Skeletal muscle cell (primary cell): ENCODE measurements at places on chromosomes 7 and 10.

- DNase-seq: no peak
Measured at GRCh38 chr7:48301201-48301600, 129.9 kb downstream of the ABCA13 start.

DNA sequence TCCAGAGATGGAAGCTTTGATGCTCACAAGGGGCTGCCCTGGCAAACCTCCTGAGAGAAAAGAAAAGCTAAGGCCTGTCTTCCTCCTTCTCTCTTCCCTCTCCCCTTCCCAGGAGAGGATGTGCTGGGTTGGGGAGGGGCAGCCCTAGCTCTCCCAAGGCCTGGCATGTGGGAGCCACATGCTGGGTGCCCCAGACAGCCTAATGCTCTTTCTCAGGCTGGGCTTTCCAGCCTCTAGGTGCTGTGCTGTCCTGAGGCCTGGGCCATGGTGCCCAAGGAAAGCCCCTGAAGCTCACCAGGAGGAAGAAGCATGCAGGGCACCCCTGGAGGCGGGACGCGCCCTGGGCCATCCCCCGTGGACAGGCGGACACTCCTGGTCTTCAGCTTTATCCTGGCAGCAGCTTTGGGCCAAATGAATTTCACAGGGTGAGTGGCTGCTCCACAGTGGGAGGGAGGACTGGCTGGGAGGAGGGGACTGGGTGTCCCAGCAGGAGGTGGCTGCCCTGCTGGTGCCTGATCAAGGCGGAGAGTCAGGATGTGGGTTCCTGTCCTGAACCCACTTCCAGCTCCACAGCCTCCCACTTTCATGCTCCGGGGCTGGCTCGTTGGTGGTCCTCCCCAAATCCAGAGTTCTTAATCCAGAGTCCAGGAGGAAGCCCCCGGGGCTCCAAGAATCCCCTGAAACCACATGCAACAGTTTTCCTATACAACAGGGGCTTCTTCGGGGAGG lies 1.7 kb downstream of the CPA5 start:
- no peak for DNase-seq

GRCh38 chr10:120949609-120950031 lies 98.5 kb downstream of the WDR11 start:
- DNase-seq: no peak

DNA sequence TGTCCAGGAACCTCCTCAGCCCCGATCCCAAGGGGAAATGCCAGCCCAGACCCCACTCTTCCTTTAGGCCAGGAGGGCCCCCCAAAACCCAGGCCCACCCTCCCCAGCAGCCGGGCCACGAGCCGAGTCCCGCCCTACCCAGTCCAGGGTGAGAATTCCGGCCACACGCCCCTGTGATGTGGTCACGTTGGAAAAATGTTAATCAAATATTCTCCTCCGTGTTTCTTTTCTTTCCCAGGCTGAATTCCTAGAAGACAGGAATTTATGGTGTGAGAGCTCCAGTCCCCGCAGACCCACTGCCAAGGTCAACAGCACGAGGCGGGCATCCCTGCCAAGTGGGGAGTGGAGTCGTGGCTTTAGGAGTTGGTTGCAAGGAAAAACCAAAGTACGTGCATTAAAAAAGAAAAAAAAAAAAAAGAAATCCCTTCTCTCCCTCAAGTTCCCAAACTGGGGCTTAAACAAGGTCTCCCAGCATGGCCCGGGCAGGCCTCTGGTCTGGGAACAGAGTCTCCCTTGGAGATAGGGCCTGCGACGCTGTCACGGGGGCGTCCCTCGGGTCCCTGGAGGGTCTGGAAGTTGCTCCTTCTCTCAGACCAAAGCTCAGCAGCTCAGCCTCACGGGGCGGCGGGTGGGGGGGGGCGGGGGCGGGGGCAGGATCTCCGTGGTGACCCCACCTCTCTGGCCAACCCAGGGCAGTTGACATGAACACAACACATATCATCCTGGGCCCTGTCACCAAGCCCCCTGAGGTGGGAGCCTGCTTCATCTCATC lies 28.1 kb upstream of the ELN start:
- DNase-seq: no peak

- DNase-seq: peak; percentile 12
Measured at GRCh38 chr10:81019029-81019890, 481.6 kb downstream of the SH2D4B start.

DNA sequence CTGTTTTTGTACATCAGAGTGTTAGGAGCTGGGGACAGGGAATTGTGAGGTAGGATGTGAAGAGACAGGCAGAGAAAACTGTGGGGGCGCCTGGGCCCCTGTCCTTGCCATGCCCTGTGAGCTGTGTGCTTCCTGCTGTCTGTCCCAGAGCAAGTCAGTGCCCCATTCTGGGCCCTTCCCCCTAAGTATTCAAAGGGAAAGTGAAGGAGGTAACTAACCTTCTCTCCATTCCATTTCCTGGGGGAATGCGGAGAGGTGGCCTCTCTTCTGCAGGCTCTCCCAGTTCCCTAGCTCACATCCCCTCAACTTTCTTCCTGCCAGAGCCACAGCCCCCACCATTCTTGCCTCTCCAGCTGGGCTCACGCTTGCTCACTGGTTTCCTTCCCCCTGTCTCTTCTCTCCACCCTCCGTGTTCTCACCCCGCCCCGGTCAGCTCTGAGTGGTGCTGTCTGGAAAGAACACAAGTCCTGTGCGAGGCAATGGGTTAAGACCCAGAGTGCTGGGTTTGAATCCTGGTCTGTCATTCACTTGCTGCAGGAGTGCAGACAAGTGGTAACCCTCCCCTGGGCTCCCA lies 9.7 kb upstream of the VSIR start:
- DNase-seq: no peak

DNA sequence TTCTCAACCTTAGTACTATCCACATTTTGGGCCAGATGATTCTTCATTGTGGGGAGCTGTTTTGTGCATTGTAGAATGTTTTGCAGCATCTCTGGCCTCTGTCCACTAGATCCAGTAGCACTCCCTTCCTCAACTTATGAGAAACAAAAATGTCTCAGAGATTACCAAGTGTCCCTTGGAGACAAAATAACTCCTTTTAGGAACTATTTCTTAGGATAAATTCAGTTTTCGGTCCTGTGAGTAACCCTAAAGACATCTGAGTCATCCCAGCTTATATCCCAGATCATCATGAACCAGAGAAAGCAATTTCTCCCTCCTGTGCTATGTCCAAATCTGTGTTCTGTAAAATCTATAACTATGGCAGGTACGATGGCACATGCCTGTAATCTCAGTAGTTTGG lies 266.6 kb upstream of the PHYHIPL start:
- DNase-seq: peak; percentile 15

DNA sequence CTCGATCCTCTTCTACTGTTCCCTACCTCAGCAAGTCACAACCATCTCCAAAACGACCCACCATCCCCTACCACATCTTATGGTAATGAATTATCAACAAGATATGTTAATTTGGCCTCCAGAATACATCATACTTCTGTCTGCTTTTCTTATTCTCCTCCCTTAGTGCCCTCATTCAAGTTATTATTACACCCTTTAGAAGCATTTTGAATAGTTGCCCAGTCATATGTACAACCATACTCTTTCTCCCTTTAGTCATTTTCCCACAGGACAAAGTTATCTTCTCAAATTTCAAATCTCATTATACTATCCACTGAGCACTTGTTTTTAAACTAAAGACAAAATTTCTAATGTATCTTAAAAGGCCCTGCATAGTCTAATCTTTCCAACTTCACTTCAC lies 71.0 kb downstream of the GNAT3 start:
- DNase-seq: no peak

DNA sequence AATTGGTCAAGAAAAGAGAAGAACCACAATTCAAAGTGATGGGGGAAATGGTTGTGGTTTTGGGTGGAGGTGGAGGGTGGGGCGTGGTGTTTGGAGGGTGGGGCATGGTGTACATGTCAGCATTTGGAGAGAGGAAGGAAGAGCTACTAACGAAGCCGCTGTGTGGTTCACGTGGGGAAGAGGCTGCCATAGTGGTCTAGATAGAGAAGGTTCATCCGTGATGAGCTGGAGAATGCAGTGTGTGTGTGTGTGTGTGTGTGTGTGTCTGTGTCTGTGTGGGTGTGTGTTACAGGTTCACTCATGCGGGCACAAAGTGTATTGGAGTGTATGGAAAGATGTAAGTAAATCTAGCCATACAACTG lies 6.1 kb upstream of the VCL start:
- no peak for DNase-seq

DNA sequence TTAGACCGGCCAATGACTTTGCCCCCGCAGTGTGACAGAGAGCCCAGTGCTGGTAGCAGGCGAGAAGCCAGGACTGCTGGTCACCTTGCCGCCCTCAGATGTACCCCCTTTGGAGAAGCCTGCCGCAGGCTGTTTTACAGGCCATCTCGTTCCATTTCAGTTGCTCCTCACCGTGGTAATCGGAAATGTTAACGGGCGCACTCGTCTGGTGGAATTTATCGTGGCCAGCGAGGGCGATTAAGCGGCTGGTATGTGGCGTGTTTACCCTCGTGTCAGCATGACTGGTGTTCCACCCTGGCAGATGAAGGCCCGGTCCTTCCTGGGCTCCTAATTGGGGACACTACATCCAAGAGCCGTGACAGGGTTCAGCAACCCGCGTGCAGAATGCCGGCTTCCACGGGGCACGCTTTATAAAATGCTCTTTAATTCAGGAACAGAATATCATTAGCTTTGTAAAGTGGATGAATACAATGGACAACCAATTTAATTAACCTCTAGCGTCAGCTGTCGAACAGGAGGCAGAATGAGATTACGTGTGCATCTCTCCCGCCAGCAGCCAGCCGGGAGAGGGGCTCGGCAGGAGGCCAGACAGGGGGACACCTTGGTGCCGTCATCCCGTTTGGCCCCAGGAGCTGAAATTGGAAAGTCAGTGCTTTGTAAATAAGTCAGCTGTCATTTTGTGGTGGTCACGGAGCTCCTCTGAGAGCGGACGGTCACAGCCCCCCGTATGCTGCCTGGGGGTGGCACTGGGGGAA lies 108.3 kb downstream of the NKX6-2 start:
- DNase-seq: no peak

- DNase-seq: no peak
Measured at GRCh38 chr7:115356139-115356746, 434.3 kb downstream of the MDFIC start.

GRCh38 chr7:80526472-80526871 lies 14.6 kb upstream of the GNAT3 start:
- no peak for DNase-seq

DNA sequence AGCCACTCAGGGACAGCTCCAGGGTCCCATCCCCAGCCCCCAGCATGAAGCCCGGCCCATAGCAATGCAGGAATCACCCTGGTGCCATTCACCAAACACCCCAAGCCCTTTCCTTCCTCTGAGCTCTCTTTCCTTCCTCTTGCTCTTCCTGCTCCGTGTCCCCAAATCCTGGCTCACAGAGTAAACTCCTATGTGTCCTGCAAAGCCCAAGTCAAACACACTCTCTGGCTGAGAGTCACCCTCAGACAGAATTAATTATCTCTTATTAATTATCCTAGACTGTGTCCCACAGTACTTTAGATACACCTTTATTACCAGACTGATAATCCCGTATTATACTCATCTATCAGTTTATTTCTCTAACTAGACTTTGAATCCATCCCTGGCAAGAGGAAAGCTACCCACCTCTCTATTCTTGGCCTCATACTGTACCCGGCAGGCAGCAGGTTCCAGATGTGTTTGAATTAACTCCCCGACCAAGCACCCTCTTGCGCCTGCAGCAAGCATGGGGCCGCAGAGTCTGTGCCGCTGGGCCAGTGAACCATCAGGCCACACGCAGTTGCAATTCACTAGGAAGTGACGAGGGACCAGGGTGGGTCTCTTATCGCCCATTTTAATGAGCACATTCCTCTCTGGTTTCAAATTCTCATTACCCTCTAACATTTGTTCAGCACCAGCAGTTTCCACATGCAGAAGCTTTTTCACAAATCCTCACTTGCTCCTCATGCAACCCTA lies 86.7 kb downstream of the PRKAG2 start:
- DNase-seq: no peak

DNA sequence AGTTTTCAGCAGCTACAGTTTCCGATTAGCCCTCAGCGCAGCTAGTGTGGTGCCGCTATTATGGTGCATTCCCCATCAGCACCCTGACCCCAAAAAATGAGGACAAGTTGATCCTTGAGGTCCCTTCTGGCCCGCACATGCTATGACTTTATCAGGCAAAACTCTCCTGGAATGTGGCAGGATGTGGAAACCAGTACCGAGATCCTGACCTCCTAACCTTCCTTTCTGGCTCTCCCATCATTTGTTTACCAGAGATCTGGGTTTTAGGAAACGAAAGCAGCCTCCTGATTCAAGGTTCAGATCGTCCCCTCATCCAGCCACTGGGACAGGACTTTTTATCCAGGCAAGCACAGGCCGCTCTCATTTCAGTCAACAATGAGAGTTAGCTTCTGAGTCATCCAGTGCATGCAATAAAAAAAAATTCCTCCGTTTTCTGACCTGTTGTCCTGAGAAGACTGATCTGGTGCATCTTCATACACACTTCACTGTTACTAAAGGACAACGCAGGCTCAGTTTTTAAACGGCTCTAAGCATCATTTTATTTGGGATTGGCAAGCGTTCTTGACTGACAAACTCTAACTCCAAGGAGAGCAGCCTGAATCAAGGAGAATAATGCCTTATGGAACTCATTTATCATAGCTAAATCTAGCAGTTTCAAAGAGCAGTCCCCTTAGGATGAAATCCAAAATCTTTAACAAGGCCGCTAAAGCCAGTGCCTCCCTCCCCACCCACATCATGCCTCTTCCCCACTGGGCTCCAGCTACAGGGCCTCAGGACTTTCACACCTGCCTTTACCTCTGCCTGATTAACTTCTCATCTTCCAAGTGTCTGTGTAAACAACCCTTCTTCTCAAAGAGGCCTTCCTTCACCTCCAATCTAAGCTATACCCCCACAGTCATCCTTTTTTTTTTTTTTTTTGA lies 17.1 kb downstream of the PDLIM1 start:
- peak; percentile 46 for DNase-seq

DNA sequence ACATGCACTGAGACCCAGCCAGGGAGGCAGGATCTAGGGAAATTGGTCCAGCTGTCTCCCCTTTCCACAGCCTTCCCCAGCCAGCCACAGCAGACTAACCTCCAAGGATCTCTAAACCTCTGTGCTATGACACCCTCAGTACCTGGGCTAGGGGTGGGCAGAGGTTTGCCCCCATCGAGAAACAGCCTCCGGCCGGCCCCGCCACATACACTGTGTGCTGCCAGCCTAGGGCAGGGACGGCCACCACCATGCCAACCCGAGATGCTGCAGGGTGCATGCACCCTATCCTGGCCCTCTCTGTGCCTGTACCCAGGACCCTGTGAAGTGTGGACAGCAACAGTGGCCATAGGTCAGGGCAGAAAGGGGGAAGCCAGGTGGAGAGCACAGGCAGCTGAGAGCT lies 58.1 kb downstream of the PARP12 start:
- no peak for DNase-seq

DNA sequence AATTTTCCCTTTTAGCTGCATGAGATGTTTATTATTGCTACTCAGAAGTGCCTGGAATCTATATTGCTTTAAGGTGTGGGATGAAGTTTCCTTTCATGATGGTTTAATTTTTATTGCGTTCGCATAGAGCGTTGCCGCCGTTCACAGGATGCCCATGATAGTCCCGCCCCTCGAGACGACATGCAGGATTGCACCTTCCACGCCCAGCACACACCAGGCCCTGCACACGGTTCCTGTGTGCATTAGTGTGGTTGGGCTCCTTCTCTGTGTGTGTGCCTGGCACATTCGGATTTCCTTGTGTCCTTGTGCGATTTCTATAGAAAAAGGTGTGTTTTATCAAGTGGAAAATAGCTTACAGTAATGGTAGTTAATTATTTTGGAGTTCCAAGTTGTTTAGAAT lies 42.1 kb downstream of the MGMT start:
- DNase-seq: no peak

GRCh38 chr7:131595699-131596098 lies 39.3 kb upstream of the PODXL start:
- no peak for DNase-seq
